ENCODE measurements at places on chromosomes 2 and 18.

DNA sequence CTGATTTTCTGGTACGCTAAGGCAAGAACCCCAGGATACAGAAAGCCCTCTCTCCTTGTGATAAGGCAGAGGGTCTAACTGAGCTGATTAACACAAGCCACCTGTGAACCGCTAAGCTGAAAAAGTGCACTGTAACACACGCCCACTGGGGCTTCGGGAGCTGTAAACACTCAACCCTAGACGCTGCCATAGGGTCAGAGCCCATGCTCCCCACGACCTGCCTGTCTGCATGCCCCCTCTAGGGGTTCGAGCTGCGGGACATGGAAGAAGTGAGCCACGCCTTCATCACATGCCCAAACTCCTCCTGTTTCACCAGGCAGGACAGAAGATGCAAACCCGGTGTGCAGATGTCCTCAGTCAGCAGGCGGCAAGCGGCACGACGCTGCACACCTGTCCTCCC, 173.9 kb upstream of the RAB12 start:
- no peak for DNase-seq

- DNase-seq, result no peak
Measured at GRCh38 chr2:215505044-215505786, 69.3 kb upstream of the FN1 start.

DNA sequence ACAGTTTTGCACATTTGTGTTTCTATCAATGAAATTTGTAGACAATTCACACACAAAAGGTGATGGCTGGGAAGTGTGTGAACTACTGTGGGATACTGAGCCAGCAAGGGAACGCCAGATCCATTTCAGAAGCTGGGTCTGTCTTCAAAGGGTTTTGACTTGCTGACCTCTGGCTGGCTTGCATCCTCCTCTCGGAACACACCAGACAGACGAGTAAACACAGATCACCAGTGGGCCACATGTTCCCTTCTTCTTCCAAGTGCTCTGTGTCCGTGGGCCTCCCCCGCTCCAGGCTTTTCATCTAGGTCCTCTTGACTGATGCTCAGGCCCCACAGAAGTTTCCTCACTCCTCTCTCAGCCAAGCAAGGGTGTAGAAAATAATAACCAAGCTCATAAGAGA, 122.2 kb upstream of the OSR1 start:
- no peak for DNase-seq

GRCh38 chr2:233413046-233413445, 58.8 kb downstream of the DGKD start:
- no peak for DNase-seq

DNA sequence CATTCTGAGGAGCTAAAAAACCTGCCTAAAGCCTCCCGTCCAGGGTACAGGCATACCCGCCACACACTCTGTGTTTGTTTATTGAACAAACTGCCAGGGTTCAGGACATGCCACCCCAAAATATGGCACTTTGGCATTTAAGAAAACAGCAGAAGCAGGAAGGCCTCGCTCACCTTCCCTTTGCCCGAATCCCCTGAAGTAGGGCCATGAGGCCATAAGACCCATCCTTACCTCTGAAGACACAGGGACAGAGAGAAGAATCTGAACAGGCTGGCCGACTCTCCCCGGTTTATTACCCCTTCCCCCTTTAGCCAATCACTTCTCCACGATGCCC, 1.7 kb upstream of the NEURL3 start:
- DNase-seq, result no peak

DNA sequence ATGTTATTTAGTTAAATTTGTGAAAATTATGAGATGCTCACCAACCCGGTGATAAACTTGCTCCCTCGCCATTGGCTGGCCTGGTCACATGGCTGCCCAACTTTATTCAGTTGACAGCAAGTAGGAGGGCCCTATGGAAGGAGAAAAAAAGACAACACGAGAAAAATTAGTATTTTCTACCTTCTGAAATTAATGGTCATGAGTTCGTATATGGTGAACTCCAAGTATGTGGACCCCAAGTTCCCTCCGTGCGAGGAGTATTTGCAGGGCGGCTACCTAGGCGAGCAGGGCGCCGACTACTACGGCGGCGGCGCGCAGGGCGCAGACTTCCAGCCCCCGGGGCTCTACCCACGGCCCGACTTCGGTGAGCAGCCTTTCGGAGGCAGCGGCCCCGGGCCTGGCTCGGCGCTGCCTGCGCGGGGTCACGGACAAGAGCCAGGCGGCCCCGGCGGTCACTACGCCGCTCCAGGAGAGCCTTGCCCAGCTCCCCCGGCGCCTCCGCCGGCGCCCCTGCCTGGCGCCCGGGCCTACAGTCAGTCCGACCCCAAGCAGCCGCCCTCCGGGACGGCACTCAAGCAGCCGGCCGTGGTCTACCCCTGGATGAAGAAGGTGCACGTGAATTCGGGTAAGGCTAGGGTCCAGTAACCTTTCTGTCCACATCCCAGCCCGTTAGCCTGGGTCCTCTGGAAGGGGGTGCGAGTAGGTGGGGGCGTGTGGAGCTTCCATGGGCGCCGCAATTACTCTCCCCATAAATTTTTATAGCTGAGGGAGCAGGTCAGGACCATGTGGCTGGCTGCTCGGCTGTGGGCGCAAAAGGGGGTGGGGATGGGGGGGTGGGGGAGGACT, at the start of gene HOXD4:
Gene HOXD4, plus strand, starts transcription at position 109 of the 846 bp plus-strand sequence. Its CDS starts 84 bp downstream, at position 193.
- no peak for DNase-seq

GRCh38 chr18:25896956-25897355, 193.5 kb downstream of the SS18 start:
- no peak for DNase-seq

- DNase-seq, result no peak
Measured at GRCh38 chr2:53536583-53537361, 230.8 kb upstream of the CHAC2 start.

GRCh38 chr2:120983344-120983743, 247.7 kb downstream of the GLI2 start:
- no peak for DNase-seq

DNA sequence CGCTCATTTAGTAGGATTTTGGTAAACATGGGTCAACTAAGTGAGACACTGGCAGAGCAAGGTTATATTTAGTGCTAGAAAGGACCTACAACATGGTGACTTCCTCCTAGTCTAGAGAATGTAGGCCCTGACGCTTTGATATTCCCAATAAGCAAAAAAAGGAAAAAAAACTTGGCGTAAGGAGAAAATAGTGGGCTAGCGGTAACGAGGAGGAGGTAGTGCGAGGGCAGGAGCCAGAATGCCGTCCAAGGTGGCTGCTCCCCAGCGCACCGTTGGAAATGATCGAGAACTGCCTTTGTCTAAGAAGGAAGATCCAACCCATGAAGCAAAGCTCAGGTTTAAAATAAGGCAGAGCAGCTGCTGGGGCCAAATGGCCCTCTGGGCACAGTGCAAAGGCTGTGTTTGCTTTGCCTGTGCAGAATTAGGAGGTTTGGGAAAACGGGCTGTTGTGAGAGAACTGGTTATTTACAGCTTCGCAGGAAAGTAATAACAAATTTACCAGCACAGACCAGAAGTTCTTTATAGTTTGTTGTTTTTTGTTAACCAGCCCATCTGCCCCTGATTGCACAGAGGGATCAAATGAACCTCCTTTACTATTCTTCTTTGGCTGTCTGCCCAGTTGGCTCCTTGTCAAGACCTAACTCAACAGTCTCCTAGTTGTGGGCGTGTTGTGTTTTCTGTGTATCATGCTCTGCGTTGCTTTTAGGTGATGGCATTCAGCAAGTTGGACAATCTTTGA, 86.6 kb downstream of the ITGB1BP1 start:
- DNase-seq, result no peak

All from Right ventricle myocardium superior (tissue), 1 donor.